ENCODE measurements at places on chromosomes 1 and 21.

GRCh38 chr1:83318366-83318765, 680.6 kb downstream of the TTLL7 start:
- no peak for DNase-seq

DNA sequence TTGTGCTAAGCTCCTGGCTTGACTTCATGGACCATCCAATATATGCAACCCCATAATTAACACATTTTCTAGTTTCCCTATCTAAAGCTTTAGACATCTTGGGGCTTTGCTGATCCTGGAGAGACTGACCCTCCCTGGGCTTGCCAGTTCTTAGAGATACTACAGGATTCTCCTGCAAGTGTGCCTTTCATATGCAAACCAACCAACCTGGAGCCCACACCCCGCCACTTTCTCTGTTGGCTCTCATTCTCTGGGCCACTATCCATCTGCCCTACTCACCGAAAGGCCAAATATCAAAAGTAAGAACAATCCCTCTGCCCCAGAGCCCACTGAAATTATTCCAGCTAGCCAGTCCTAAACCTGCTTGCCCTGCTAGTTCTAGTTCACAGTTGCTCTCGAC, 2.2 kb upstream of the GBP6 start:
- no peak for DNase-seq

- no peak for DNase-seq
Observed at GRCh38 chr1:24856787-24857506, 73.1 kb downstream of the RUNX3 start.

DNA sequence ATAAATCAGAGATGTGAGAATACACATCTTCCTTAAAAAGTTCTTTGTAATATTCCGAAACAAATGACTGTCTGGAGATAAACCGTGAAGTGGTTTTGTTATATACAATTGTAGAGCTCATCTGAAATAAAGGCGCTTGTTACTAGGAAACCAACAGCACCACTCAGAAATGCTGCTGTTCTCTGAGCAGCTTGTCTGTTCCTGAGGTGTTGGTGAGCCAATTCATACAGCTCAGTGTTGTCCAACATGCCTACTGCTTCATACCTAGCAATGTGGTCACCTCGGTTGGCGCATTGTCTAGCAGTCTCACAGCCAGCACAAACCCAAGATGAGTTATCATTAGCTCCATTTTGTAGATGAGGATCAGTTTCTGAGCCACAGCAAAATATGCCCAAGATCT, 44.4 kb downstream of the GFI1 start:
- DNase-seq: no peak

DNA sequence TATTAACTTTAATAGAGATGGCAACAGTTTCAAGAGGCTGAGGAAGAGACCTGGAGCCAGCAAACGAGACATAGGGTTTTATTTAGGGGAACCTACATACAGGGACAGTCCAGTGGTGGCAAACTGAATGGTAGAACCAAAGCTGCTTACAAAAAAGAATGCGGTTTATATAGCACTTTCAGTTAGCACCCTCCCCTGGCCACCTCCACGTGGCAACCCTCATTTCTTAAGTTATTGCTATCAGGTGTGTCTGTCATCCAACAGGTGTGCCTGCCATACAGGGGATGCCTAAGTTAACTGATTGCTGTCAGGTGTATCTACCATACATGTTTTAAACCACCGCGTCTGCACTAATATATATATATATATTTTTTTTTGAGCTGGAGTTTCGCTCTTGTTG, 129.2 kb upstream of the DUSP10 start:
- DNase-seq: no peak

GRCh38 chr1:2561446-2561845, 5.3 kb downstream of the TNFRSF14 start:
- DNase-seq: no peak

DNA sequence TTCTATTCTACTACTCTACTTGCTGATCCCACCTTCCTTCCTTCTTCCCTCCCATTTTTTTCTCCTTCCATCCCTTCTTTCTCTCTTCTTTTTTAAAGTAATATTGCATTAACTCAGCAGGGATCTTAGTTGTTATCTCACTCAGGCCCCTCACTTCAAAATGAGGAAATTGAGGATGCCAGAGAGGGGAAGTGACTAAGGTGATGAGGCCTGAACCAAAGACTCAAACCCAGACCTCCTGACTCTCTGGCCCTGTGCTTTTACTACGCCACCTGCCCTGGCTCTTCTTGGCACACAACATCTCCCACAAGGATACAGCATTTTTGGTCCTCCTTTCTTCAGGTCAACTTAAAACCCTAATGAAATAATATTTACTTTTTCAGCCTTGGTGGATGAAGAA, 151.7 kb upstream of the ZNF648 start:
- no peak for DNase-seq

GRCh38 chr1:22609291-22609690, 27.1 kb upstream of the C1QA start:
- DNase-seq: no peak

- no peak for DNase-seq
Observed at GRCh38 chr21:31727181-31727580, 4.7 kb downstream of the SCAF4 start.

DNA sequence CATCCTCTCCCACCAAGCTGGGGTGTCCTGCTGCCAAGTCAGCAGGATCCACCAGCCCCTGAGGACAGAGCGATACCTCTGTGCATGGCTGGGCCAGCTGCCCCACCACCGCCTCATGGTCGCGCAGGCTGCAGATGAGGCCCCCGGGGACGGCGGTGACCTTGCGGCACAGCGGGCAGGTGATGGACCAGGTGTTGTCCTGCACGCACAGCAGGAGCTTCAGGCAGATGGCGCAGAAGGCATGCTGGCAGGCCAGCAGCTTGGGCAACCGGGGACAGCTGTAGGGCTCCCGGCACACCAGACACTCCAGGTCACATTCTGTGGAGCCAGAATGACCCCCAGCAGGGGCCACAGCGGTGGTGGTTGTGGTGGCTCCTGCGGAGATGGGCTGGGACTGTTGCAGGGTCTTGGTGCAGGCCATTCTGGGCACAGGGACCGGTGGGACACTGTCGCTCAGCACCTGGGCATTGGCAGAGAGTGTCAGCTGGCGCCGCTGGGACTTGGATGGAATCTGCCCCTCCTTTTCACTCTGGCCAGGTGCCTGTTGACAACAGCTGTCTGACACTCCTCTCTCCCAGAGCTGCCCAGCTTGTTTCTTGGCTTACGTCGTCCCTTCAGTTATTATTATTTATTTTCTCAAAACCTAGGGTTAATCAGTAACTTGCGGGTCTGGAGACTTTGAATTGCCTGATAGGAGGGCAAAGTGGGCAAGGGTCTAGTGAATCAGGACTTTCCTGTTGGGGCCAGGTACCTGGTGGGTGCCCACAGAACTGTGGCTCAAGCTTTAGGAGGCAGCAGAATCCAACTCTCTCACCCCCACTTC, at the start of gene RNF186:
Gene RNF186 (minus strand): TSS at position 603 of the 823 bp plus-strand sequence. CDS start 182 bp downstream, at position 421.
- no peak for DNase-seq

DNA sequence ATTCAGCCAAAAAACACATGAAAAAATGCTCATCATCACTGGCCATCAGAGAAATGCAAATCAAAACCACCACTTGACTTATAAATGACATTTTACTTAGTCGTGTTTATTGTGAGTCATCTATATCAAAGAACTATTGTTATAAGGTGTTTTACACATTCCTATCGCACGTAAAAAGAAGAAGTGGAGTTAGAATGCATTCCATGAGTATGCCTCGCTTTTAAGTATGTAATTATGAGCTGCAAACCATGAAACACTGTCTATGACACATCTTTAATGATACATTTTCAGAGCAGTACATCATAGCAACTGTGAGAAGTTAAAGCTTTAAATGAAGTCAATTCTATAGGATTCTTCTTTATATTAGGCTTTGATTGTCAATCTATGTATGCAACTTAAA, 614.3 kb upstream of the ADAMTS5 start:
- no peak for DNase-seq

DNA sequence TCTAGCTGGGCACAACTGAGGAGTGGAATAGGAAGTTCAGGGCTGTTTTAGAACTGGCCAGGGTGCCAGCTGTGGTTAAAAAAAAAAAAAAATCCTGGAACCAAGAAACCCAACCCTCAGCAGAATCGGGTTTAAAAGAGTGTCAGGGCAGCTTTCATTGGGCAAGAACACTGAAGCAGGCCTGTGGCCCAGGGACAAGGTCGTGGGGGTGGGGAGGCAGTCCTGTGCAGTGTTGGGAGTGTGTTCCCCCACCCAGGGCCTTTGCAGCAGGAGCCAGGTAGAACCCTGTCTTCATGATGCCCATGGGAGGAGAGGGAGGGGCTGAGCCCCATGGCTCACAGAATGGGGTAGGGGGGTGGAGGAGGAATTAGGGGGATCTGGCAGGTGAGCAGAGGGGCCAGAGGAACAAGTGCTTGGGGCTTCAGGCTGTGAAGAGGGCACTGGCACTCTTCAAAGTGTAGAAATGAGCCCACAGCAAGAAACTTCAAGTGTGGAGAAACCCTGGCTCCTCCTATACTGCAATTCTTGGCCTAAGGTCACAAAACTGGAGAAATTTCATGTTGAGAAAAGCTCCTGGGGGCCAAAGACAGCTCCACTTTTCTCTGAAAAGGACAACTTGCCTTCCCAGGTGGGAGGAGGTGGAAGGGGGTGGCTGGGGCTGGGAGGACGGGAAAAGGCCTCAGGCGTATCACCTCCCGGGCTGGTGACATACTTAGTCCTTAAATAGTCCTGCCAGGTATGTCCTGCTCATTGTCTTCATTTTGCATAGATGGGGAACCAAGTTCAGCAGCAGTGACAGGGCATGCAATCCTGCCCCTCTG, 39.3 kb downstream of the KIAA1614 start:
- peak; percentile 18 for DNase-seq

GRCh38 chr1:70353601-70354331, 756 bp downstream of the ANKRD13C start:
- peak; percentile 15 for DNase-seq

GRCh38 chr1:88897070-88897730, 5.8 kb upstream of the GTF2B start:
- no peak for DNase-seq

DNA sequence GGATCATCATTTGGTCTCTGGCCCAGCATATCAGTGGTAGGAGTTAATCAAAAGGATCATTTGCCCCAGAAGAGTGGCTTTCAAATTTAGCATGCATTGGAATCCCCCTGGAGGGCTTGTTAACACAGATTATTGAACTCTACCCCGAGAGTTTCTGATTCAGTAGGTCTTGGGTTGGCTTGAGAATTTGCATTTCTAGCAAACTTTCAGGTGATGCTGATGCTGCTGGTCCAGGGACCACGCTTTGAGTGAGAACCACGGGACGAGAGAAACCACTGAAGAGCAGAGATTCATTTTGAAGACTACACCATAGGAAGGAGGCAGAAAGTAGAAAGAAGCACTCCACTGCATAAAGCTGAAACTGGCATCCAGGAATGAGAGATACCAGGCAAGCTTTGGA, 81.3 kb upstream of the DUSP10 start:
- DNase-seq: no peak

DNA sequence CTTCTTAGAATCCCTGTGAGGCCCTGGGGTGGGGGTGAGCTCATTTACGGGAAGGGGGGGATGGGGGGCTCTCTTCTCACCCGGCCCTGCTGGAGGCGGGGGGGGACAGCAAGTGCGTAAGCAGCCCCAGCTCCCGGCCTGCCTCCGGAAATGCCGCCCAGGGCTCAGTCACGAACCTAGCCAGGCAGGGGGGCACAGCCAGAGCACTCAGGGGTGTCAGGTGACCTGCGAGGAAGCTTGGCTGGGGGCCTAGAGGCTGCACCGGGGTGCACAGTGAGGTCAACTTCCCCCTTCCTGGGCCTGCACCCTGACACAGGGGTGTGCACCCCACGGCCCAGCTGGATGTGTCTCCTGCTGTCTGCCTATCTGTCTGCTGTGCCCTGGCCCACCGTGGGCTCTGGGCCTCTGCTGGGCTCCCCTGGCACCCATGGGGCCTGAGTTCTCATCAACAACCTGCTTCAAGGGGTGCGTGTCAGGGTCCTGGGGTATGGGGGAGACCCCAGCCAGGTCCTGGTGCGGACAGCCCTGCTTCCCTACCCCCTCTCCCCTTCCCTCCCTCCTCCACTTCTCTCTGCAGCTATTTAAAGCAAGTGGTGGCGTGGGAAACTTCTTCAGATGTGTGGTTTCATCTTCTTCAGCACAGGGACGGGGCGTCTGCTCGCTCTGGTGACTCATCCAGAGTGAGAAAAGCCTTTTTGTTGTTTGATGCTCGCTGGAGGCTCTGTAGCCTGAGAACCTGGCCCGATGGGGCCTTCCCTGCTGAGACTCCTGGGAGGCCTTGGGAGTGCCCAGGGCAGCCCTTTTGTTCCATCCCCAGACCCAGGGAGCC, 92.5 kb upstream of the RUNX3 start:
- peak; percentile 81 for DNase-seq

DNA sequence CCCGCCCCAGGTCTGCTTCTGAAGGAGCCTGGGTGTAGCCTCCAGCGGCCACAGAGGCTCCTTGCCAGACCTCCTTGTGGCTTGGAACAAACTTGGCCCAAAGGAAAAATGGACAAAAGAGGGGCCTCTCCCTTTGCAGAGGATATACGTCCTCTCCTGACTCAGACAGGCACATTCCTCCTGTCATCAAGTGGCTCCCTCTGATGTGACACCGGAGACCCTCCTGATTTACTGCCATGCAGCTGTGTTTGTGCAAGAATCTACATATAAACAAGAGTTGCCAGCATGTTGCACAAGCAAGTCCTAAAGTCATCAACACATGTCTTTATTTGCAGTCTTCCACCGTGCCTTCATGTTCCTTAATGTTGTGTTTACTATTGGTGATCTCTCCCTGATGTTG, 54.1 kb upstream of the F3 start:
- no peak for DNase-seq

DNA sequence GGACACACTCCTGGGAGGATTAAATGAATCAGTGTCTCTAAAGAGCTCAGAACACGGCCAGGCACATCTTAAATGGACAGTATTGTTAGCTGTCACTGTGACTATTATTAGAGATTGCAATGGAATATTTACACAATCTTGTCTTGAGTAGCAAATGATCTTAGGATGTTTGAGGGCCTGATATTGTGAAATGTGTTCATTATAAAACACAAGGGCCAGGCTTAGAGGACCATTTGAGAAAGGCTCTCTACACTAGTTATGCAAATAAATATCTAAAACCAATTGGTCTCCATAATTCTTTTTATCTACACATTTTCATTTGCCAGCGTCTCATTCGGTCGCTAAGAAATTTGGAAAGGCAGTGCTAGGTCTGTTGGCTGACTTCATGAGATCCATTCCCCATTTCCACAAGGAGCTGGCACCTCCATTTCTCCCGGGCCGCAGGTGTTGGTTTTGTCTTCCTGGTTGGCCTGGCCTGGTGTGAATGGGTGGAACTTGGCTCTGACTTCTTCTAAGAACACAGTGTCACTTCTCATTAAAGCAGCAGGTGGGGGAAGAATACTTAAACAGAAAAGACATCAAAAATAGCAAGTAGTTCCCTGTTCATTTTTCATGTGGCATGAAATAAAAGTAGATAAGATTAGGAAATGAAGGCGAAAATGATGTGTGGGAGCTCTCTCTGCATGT, 56.0 kb upstream of the PLXNA2 start:
- no peak for DNase-seq

GRCh38 chr1:241518476-241519307, 863 bp downstream of the FH start:
- peak; percentile 25 for DNase-seq

- DNase-seq: no peak
Observed at GRCh38 chr1:245378311-245378722, 223.5 kb downstream of the KIF26B start.
